ENCODE measurements at places on chromosomes 2 and 18.

DNA sequence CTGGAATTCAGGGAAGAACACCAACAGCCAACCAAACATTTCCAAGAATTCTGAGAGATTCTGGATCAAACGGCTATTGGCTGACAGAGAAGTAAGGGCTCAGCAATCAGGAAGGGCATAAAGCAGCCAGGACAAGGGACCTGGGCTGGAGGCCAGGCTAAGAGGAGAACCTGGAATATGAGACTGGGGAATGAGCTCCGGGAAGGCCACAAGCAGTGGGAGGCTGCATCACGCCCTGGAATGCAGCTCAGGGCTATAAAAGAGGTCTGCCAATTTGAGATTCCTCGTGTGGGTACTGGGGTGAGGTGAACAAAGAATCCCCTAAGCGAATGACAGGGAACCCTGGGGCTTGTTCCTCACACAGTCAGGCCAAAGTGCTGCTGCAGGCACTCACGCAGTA, 60.4 kb downstream of the ANO7 start:
- no peak for DNase-seq

- DNase-seq, result no peak
Observed at GRCh38 chr2:26977012-26977411, 6.6 kb downstream of the MAPRE3 start.

DNA sequence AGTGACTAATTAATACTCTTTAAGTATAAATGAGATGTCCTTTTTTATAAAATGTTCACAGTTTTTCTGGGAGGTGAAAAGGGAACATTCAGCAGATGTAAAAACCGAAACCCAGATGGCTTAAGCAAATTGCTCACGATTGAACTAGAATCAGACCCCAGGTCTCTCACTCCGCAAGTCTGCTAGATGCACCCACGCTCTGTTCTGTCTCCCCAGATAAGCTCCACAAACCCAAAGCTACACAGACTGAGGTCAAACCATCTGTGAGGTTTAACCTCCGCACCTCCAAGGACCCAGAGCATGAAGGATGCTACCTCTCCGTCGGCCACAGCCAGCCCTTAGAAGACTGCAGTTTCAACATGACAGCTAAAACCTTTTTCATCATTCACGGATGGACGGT, 3.2 kb downstream of the LIPG start:
- no peak for DNase-seq

GRCh38 chr2:167293943-167294775, 405.9 kb downstream of the XIRP2 start:
- DNase-seq, result no peak

DNA sequence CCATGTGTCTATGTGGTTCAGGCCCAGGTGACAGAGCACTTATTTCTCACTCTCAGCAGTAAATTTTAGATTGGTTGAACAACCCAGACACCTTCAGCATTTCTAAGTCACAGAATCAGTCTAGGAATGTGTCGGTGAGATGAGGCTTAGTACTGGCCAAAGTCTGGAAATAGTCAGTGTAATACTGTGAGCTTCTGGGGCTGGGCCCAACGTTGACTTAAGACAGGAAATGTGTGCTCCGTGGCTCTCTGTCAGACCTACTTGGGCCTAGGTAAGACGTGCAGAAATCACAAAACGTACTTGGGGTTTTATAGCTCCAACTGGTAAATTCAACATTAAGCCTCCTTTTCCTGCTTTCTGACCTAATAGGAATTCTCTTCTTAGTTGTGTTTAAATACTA, 160.3 kb upstream of the COL3A1 start:
- DNase-seq, result no peak

DNA sequence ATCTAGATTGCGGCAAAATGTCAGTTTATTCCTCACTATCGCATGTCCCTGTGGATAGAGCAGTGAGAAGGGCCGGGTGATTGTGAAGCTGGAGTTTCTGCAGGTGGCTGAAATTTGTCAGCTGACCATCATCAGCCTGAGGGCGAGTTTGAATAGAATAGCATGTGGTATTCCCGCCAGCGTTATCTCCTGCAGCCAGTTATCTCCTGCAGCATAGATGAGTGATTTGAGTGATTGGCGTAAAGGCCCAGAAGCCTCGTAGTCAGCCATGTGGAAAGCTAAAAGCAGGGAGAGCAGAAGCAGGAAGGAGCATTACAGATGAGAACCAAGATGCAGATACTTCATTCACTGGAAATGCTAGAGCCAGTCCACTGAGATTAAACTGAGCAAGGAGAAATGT, 65.5 kb downstream of the CABLES1 start:
- DNase-seq, result no peak

DNA sequence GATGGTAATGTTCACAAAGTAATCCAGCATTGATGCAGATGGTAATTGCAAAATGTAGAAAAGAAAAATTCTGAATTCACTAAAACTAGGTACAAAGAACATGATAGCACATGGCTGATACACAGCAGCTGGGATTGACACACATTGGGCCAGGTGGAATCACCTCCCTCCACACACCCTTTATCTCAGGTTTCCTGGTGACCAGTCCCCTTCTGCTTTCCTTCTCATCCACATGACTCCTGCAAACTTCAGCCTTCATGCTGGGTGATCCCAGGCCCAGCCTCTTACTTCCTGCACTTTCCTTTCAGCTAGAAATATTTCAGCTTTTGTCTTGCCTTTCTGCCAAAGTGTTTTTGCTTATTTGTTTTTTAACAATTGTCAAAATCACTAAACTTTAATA, 246.9 kb downstream of the LNPK start:
- no peak for DNase-seq

GRCh38 chr2:71562518-71562917, 109.2 kb downstream of the DYSF start:
- no peak for DNase-seq

GRCh38 chr2:140648393-140648792, 1482.4 kb downstream of the LRP1B start:
- DNase-seq, result no peak

Measured in inflammatory macrophage treated with lipopolysaccharide for 4 hours (primary cell).